NCI-H510A (cell line): ENCODE measurements at places on chromosomes 2 and 18.

DNA sequence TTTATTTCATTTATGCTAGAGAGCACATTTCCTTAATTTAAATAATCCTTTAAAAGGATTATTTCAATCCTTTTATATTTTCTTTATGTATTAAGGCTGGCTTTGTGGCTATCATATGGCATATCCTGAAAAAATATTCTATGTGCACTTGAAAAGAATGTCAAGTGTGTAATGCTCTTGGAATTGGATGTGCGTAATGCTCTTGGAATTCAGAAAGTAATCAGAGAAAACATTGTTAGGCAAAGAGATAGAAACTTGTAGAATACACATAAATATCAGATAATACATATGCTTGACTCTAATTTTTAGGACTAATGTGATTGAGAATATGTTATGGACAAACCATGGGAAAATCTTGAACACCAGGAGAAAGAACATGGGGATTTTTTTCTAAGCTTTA is 197.5 kb upstream of the COL3A1 start:
- DNase-seq, result no peak

- peak; percentile 31 for DNase-seq
Observed at GRCh38 chr2:2238726-2239269, 92.3 kb downstream of the MYT1L start.

GRCh38 chr2:238597638-238598528 is 171.2 kb downstream of the ASB1 start:
- no peak for DNase-seq

- DNase-seq, result no peak
Observed at GRCh38 chr2:168424112-168424951, 31.7 kb upstream of the CERS6 start.

DNA sequence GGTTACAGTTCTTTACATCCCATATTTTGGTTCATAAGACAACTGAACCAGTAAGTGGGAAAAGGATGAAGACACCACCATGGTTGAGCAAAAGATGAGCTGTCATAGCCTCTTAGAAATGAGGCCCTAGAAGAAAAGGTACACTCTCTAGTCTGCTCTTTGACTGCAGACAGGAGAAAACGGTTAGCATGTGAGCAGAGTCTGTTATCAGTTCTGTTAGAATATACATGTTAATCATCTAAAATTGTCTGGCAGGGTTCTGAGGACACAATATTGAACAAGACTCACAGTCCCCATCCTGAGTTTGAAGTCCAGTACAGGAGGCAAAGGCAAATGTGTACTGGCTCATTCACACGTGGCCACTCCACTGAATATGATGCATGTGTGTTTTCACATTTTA is 78.1 kb downstream of the MBOAT2 start:
- DNase-seq, result no peak

DNA sequence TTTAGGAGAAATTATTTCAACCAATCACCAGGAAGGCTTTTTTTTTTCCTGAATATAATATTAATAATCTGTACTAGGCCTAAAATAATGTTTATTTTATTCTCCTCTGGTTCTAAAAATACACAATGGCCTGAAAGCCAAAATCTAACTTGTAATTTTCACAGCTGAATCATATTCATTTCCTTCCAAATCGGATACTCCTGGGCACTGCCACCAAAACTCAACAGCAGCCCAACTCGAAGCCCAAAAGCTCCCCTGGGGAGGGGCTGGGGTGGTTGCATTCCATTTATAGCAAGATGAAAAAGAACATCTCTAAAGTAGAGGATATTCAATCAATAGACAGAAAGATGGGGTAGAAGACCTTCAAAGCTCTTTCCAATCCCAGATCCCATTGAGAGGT is 100.5 kb upstream of the SETBP1 start:
- DNase-seq, result no peak

- DNase-seq, result no peak
Observed at GRCh38 chr2:9103663-9104277, 100.3 kb upstream of the MBOAT2 start.

GRCh38 chr2:218983934-218984238 is 1.1 kb downstream of the FEV start:
- DNase-seq, result no peak

DNA sequence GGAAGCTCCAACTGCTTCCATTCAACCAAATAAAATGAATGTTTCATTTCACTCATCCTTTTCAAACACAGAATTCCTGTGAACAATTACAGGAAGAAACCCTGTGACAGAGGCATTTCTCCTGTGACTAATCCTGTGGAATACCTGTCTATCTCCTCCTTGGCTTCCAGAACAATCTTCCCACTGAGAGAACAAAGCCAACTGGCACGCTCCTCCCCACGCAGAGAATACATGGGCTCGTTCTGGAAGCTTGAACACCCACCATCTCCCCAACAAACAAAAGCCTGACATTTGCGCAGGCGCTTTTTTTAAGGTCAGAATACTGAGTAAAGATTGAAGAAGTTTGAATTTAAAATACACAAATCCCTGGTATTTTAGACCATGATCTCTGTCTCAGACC is 104.7 kb upstream of the SLC66A3 start:
- DNase-seq, result no peak

DNA sequence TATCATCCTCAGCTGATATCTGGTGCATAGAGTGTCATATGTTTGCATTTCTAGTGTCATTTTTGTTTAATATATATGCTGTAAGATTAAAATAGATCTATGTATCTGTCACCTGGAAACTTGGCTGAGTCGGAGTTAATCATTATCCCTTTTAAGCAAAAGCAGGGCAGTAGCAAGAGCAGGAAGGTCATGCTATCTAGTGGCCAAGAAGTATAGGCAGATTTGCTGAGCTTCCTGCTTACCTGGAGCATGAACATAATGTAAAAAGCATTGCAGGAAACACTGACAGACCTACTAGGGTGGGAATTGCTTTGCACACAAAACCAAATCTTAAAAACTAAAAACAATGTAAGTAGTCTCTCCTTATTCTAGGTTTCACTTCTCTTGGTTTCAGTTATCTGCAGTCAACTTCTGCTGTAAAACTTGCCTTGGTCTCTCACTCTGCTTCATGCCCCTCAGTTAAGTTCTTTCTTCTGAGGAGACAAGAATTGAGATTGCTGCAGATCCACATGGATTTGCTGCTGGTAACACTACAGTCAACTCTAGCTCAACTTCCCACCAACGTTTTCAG is 295.3 kb downstream of the CDH7 start:
- DNase-seq, result no peak

DNA sequence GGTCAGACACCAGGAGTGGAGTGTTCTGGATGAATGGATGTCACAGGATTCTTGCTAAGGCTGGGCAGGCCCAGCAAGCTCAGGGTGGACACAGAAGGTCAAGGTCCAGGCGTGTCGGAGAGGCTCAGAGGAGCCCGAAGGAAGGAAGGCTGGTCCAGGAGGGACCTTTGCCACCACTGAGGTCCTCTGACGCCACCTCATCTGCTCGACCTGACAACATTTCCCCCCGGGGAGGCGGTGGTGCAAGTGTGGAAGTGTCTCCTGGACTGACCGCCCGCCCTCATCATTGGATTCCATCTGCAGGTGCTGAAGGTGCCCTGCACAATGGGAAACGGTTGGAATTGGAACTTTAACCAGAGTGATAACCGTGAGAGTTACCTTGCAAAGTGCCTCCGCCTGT is 124.6 kb downstream of the RTP5 start:
- no peak for DNase-seq

GRCh38 chr2:164464376-164464775 is 156.9 kb downstream of the GRB14 start:
- DNase-seq, result no peak

- no peak for DNase-seq
Observed at GRCh38 chr2:168528469-168528868, 72.4 kb downstream of the CERS6 start.

DNA sequence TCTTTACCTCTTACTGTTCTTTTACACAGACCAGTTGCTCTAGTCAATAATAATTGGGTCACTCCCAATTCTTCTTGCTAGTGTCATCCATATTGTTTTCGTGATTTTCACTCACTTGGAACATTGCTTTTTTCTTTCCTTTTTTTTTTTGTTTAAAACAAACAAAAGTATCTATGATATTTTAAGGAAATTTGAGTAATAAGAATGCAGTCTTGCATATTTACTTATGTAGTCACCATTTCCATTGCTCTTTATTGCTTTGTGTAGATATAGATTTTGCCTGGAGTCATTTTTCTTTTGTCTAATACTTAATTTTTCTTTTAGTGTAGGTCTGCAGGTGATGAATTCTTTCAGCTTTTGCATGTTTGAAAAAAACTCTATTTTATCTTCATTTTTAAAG is 71.9 kb downstream of the WDR7 start:
- no peak for DNase-seq

DNA sequence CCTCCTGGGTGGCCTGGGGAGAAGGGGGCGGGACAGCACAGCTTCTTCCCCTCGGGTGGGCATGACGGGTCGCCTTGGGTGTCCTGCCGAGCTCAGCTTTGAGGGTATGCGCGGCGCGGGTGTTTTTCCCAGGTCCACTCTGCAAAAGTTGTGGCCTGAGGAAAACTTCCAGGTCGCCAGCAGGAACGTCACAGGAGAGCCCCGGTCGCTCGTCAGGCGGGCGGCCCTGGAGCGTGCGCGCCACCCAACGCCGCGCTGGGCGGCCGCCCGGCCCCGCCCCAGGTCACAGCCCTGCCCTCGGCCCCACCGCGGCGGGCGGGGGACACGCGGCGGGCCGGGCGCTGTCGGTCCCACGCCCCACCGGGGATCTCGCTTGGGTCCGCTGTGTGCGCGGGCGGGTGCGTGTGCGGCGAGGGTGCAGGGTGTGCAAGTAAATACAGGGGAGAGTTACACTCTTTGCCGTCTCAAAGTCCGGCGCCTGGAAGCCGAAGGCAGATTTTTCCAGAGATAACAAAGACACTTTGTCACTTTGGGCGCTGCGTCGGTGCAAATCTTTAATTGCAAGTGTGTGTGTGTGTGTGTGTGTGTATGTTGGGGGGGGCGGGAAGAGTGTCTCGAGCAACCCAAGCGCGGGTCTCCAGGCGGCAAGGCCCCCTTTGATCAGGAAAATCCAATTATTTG is 616 bp upstream of the SP5 start:
- peak; percentile 62 for DNase-seq

- no peak for DNase-seq
Observed at GRCh38 chr2:54864096-54864495, 140.6 kb downstream of the EML6 start.

- no peak for DNase-seq
Observed at GRCh38 chr18:78913395-78913794, 66.2 kb upstream of the SALL3 start.

DNA sequence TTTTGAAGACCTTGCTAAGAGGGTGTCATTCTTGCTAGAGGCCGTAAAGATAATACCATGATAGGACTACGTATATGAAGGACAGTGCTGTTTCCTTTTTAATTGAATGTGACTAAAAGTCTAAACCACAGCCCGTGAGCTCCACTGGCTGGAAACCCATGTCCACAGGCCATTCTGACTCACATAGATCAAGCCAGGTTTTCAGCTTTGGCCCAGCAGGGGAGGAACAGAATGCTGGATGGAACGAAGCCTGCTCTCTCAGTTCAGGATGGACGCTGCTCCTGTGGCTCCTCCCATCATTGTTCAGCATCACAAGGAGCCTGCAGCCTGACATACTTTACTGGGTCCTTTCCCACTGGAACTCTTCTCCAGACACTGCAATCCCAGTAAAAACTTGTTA is 47.6 kb downstream of the ALPK2 start:
- no peak for DNase-seq
